ENCODE measurements at places on chromosomes 2 and 18.

GRCh38 chr2:225381609-225382008, 17.9 kb upstream of the NYAP2 start:
- no peak overlapping the region for H3K27ac ChIP-seq
- H3K4me3 ChIP-seq: no peak overlapping the region
- DNase-seq: no peak

GRCh38 chr2:162475661-162476060, 131.7 kb downstream of the GCA start:
- no peak for DNase-seq
- H3K4me1 ChIP-seq: no peaks in the 10 kb centered on the region
- no peaks in the 10 kb centered on the region for H3K36me3 ChIP-seq
- no peak overlapping the region for H3K4me3 ChIP-seq
- no peak overlapping the region for H3K27ac ChIP-seq
- H3K27me3 ChIP-seq: peaks cover 4% of the 10 kb centered on the region

- H3K4me3 ChIP-seq: no peak overlapping the region
- H3K36me3 ChIP-seq: peaks cover 2% of the 10 kb centered on the region
- no peak overlapping the region for H3K27ac ChIP-seq
- peaks cover 5% of the 10 kb centered on the region for H3K27me3 ChIP-seq
- no peaks in the 10 kb centered on the region for H3K4me1 ChIP-seq
Measured at GRCh38 chr2:190748966-190749365, 100.1 kb downstream of the NAB1 start.

DNA sequence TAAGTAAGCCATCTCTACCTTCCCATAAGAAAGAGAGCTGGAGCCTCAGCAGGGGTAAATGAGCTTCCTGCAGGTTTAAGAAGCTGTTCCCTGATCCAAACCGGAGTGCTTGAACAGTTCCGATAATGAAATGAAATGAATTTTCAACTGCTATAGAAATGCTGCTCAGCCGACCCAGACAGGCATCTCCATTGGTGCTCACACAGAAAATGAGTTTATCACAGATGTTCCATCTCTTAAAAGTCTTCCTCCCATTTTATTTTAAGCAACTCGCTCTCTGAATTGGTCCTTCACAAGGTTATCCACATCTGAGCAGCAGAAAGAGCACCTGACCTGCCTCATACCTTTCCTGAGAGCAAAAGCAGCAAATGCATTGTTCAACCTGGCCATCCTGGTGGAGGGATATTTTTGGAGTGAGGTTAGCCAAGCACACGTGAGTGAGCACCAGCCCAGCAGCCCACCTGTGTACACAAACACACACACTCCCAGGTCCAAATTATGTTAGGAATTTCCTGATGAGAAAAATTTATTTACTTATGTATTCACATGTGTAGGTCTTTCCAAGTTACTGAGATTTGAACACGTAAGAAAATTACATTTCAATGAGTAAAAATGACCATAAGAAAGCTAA, 42.2 kb upstream of the CCDC68 start:
- H3K4me3 ChIP-seq: no peak overlapping the region
- no peak overlapping the region for H3K27ac ChIP-seq
- no peaks in the 10 kb centered on the region for H3K4me1 ChIP-seq
- DNase-seq: no peak
- H3K36me3 ChIP-seq: no peaks in the 10 kb centered on the region
- peaks cover 8% of the 10 kb centered on the region for H3K27me3 ChIP-seq

- H3K4me1 ChIP-seq: no peaks in the 10 kb centered on the region
- peaks cover 16% of the 10 kb centered on the region for H3K27me3 ChIP-seq
- no peaks in the 10 kb centered on the region for H3K36me3 ChIP-seq
- H3K27ac ChIP-seq: no peak overlapping the region
- H3K4me3 ChIP-seq: no peak overlapping the region
- DNase-seq: no peak
Measured at GRCh38 chr2:98253461-98254070, 92.7 kb upstream of the CNGA3 start.

- H3K4me3 ChIP-seq: peak overlapping the region; percentile 26
- no peaks in the 10 kb centered on the region for H3K27me3 ChIP-seq
- H3K4me1 ChIP-seq: peaks cover 74% of the 10 kb centered on the region
- H3K27ac ChIP-seq: peak overlapping the region; percentile 79
Measured at GRCh38 chr2:28624793-28625701, 126.6 kb upstream of the PPP1CB start.

DNA sequence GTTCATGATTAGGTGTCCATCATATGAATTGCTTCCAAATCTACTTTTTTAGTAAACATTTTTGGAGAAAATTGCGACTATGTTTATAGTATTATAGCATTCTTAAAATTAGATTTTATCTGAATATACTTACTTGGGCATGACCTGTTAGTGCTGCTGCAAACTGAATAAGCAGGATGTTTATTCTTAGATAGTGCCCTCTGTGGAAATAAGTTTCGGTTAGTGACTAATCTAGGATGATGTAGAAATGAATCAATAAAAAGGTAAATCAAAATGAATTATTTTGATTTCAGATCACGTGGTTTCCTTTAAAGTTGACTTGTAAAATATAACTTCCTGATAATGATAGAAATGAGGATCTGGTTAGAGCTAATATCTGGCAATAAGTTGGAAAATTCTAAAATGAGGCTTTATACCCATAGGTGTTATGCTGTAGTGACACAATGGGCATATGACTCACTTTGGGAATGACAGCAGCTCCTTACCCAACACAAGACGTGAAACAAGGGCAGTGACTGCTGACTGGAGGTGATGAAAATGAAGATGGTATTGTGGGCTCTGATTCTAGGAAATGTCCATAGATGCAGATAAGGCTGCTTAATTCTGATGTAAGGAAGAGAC, 165.8 kb upstream of the TCF4 start:
- H3K4me3 ChIP-seq: no peak overlapping the region
- no peaks in the 10 kb centered on the region for H3K36me3 ChIP-seq
- H3K27me3 ChIP-seq: peaks cover 3% of the 10 kb centered on the region
- DNase-seq: no peak
- H3K27ac ChIP-seq: no peak overlapping the region

DNA sequence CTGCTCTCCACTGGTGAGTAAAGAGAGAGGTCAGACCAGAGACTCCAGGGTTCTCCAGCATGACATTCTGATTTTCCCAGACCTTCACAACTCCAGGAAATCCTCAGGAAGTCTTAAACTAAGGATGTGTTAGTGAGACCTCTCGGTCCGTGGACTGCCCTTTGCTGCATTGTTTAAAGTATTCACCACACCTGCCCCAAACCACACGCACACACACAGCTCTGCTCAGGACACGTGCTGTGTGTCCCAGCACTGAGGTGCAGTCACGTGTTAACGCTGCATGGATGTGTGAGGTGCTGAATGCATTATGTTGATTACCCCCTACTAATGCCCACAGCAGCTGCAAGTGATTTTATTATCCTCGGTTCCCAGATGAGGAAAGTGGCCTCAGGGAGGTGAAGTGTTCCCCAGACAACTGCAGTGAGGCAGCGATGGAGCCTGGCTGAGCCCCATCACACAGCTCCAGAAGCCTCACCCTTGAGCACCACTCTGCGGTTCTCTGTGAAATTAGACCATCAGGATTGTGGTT, 68.4 kb downstream of the TRAPPC12 start:
- no peaks in the 10 kb centered on the region for H3K27me3 ChIP-seq
- no peaks in the 10 kb centered on the region for H3K4me1 ChIP-seq
- H3K27ac ChIP-seq: no peak overlapping the region
- DNase-seq: no peak
- no peak overlapping the region for H3K4me3 ChIP-seq

- no peak for DNase-seq
- peaks cover 24% of the 10 kb centered on the region for H3K36me3 ChIP-seq
- no peak overlapping the region for H3K4me3 ChIP-seq
- peaks cover 2% of the 10 kb centered on the region for H3K4me1 ChIP-seq
- H3K27ac ChIP-seq: no peak overlapping the region
- no peaks in the 10 kb centered on the region for H3K27me3 ChIP-seq
Measured at GRCh38 chr2:135638825-135639224, 102.8 kb upstream of the UBXN4 start.

DNA sequence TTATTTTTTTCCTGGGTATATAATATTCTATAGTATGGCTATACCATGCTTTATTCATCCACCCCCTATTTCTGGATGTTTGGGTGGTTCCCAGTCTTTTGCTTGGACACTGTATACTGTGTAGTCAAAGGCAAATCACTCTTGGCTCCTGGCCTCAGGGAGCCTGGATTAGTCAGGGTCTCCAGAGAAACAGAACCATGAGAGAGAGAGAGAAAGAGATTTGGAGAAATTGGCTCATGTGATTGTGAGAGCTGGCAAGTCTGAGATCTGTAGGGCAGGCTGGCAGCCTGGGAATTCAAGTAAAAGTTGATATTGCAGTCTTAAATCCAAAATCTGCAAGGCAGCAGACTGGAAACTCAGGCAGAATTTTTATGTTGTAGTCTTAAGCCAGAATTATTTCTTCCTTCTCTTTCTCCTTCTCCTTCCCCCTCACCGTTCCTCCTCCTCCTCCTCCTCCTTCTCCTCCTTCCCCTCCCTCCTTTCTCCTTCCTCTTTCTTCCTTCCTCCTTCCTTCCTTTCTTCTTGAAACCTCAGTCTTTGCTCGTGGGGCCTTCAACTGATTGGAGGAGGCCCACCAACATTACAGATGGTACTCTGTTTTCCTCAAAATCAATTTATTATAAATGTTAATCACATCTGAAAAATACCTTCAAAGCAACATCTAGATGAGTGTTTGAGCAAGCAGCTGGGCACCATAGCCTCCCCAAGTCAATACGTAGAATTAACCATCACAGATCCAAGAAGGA, 33.0 kb downstream of the CTIF start:
- H3K27me3 ChIP-seq: peaks cover 2% of the 10 kb centered on the region
- H3K27ac ChIP-seq: no peak overlapping the region
- no peak for DNase-seq
- no peaks in the 10 kb centered on the region for H3K4me1 ChIP-seq
- no peak overlapping the region for H3K4me3 ChIP-seq

GRCh38 chr2:110219496-110220189, 7.3 kb upstream of the MTLN start:
- no peaks in the 10 kb centered on the region for H3K4me1 ChIP-seq
- H3K27me3 ChIP-seq: peaks cover 46% of the 10 kb centered on the region
- DNase-seq: no peak
- no peak overlapping the region for H3K27ac ChIP-seq
- no peak overlapping the region for H3K4me3 ChIP-seq

- no peak overlapping the region for H3K4me3 ChIP-seq
- no peak overlapping the region for H3K27ac ChIP-seq
- no peak for DNase-seq
Measured at GRCh38 chr2:149205143-149205542, 125.2 kb upstream of the LYPD6 start.

- DNase-seq: no peak
- H3K4me3 ChIP-seq: no peak overlapping the region
Measured at GRCh38 chr2:239227661-239228371, 173.0 kb downstream of the HDAC4 start.

- H3K4me1 ChIP-seq: no peaks in the 10 kb centered on the region
- H3K27me3 ChIP-seq: peaks cover 2% of the 10 kb centered on the region
- H3K4me3 ChIP-seq: no peak overlapping the region
- H3K36me3 ChIP-seq: no peaks in the 10 kb centered on the region
- no peak for DNase-seq
Measured at GRCh38 chr2:178331474-178332432, 119.2 kb downstream of the PRKRA start.

DNA sequence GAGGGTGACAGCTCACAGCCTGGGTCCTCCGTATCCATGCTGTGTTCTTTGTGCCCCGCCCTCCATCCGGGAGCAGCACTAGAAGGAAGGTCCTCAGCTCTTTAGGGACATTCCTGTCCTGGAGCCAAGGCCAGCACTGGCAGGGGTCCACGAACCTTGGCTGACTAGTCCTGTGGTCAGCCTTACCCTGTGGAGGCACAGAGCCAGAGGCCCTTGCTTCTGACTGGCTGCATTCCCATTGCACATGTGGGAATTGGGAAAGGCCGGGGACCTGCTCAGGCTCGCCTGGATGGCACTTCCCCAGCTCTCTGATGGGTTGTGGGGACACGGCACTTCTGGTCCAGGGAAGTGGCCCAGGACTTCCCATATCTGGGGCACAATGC, 24.9 kb upstream of the RHOB start:
- no peaks in the 10 kb centered on the region for H3K36me3 ChIP-seq
- no peak for DNase-seq

DNA sequence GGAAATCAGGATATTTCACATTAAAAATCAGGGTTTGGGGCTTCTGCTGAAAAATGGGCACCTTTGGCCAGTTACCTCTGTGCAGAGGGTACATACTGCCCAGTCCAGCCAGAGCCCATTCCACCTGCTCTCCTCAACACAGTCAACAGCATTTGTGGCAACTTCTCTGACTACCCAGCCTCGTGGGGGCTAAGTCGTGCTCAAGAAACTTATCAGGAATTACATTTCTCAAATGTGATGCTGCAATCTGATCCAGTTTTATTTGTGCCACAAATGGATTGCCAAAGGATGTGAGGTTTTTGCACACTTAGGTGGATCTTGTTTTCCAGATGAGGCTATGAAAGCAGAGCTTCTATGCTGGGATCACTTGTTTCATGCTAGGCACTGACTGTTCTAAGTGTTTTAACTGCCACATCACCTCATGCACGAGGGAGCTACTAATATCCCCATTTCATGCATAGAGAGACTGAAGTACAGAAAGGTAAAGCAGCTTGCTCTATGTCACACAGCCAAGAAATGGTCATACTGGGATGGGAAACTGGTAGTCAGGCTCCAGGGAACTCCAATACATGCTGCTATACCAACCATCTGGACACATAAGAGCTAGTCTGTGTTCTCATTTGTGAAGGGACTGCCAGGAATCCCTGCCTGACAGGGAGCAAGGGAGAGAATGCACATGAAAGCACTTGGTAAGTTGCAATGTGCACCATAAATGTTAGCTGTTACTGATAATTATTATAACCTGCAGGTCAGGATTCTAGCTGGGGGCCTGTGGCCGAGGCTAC, 89.0 kb upstream of the HK2 start:
- no peak for DNase-seq
- no peak overlapping the region for H3K27ac ChIP-seq
- peaks cover 8% of the 10 kb centered on the region for H3K27me3 ChIP-seq
- H3K36me3 ChIP-seq: no peaks in the 10 kb centered on the region
- no peak overlapping the region for H3K4me3 ChIP-seq
- H3K4me1 ChIP-seq: no peaks in the 10 kb centered on the region

- no peak overlapping the region for H3K4me3 ChIP-seq
- H3K36me3 ChIP-seq: no peaks in the 10 kb centered on the region
- no peak for DNase-seq
- H3K27ac ChIP-seq: no peak overlapping the region
- H3K27me3 ChIP-seq: peaks cover 11% of the 10 kb centered on the region
Measured at GRCh38 chr2:200665626-200666453, 80.0 kb downstream of the AOX1 start.

GRCh38 chr2:78540255-78540654, 485.2 kb upstream of the REG3G start:
- DNase-seq: no peak
- no peak overlapping the region for H3K4me3 ChIP-seq
- no peaks in the 10 kb centered on the region for H3K27me3 ChIP-seq
- no peak overlapping the region for H3K27ac ChIP-seq
- H3K4me1 ChIP-seq: no peaks in the 10 kb centered on the region

GRCh38 chr2:180046776-180047175, 39.7 kb upstream of the CWC22 start:
- no peak overlapping the region for H3K4me3 ChIP-seq
- no peaks in the 10 kb centered on the region for H3K4me1 ChIP-seq
- peaks cover 12% of the 10 kb centered on the region for H3K27me3 ChIP-seq
- H3K36me3 ChIP-seq: no peaks in the 10 kb centered on the region
- no peak for DNase-seq
- H3K27ac ChIP-seq: no peak overlapping the region

All from activated naive CD8-positive, alpha-beta T cell treated with anti-CD3 and anti-CD28 coated beads, Interleukin-2, amount 10 ng/mL, durations not matched to agents 7 days and 5 days (primary cell).